G401 (cell line): ENCODE measurements at places on chromosomes 6 and 20. TPM values are rescaled to one million over a fixed set of nuclear protein-coding genes. Genes with fewer than 3 reads are reported as not detected.

DNA sequence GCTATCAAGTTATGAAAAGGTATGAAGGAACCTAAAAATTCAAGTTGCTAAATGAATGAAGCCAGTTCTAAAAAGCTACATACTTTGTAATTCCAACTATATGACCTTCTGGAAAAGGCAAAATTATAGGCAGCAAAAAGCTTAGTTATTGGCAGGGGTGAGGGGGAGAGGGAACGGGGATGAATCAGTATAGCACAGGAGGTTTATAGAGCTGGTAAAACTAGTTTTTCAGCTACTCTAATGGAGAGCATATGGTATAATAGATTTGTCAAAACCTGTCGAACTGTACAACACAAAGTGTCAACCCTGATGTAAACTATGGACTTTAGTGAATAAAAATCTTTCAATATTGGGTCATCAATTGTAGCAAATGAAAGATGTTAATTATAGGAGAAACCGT is 18.7 kb downstream of the MANEA start:
- no peak for DNase-seq

- DNase-seq: no peak
Measured at GRCh38 chr20:9059931-9060330, 9.0 kb upstream of the PLCB4 start.

DNA sequence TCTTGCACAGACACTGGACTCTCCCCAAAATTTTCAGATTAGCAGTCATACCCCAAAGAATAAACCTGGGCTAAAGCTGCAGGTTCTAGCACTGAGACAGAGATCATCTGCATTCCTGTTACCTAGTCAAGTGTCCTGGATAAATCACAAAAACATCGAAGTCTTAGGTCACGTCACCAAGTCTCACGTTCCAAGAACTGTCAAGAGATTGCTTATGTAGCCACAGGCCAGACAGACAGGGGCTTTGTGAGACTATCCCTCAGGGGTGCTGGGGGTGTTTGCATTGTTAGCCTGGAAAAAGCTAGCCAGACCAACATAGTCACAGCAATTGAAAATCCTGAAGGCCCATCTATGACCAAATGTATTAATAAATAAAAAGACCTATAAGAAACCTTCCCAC is 243.1 kb upstream of the PREP start:
- DNase-seq: no peak

DNA sequence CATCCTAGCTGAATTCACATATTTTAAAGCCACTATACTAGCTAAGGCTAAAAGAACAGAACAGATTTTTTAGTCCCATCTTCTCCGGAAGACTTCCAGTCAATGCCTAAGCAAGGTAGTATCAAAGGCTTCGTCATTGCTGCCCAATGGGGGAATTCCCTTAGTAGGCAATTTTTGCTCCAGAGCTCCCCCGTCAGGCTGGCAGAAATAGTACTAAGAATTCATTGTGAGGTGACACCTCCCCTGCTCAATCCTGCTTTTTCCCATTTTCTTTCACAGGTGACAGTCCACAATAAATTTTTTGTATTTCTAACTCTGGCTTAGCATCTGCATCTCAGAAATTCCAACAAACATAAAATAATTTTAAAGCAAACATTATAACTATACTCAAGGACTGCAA is 52.8 kb upstream of the SRSF6 start:
- DNase-seq: no peak

The IP6K3 gene
- total RNA-seq: 42.6 and 51.1 TPM in 2 replicates

The ORC3 gene
- 48.6 and 58.7 TPM in 2 replicates for total RNA-seq

The ARMH2 gene
- not detected in 2 replicates for total RNA-seq
